HCEC 1CT (cell line): ENCODE measurements at places on chromosomes 3 and 15.

DNA sequence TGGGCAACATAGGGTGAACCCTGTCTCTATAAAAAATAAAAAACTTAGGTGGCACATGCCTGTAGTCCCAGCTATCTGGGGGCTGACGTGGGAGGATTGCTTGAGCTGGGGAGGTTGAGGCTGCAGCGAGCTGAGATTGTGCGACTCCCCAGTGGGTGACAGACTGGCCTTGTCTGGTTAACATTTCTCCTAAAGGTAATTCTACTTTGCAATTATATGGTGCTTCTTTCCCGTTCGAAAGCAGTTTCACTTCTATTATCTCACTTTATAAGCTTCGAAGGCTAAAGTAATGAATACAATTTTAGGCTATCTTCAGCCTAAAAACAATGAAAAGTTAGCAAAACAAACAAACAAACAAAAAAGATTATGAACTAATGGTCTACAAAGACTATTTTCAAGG is 35.3 kb downstream of the COMMD2 start:
- DNase-seq, result no peak

GRCh38 chr3:105868431-105868741 is 426 bp downstream of the CBLB start:
- DNase-seq, result peak; percentile 53

- no peak for DNase-seq
Measured at GRCh38 chr3:130712718-130713423, 33.8 kb downstream of the PIK3R4 start.

- peak; percentile 37 for DNase-seq
Measured at GRCh38 chr3:170517242-170517945, 68.5 kb downstream of the SLC7A14 start.

GRCh38 chr3:139117136-139117675 is 72.5 kb upstream of the PRR23C start:
- DNase-seq, result peak; percentile 38

DNA sequence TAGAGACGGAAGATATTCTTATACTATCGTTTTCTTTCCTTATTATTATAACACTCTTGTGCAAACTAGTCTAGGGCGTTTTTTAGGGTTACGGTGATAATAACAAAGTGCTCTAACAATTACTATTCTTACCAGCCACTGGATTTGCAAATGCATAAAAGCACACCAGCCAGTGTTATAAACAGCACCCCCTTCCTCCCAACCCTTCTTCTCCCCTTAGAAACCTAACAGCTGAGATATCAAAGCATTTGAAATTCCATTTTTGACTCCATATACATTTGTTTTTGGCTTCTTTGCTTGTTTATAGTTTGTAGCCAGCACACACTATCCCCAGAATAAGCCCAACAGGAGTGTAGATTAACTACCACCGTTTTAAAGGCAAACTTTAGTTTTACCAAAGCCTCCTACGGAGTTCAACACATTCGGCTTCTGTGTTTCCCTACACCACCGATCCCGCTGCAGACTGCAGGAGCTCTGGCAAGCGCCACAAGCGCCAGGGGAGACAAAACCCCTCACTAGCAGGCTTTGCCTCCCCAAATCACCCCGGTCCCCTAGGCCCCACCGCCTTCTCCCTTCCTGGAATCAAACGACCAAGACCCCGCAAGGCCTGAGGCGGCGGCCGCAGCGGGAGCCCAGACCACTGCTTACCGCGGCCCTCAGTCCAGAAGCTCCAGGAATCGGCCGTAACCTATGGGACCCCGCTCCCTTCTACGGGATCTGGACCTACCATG is 461 bp downstream of the COPB2 start:
- no peak for DNase-seq

DNA sequence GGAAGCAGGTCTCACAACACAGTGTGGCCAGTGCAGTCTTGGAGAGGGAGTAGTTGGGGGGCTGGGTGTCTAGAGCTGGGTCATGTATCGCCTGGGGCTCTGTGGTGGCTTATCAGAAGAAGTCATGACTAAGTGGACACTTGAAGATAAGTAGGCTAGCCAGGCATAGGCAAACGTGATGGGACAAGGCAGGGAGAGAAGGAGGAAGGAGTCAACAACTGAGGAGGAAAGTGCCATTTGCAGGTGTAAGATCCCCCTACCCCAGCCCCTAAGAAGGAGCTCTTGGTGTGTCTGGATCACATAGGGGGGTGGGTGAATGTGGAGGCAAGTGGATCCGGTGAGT is 352.3 kb downstream of the LRTM1 start:
- DNase-seq, result no peak

DNA sequence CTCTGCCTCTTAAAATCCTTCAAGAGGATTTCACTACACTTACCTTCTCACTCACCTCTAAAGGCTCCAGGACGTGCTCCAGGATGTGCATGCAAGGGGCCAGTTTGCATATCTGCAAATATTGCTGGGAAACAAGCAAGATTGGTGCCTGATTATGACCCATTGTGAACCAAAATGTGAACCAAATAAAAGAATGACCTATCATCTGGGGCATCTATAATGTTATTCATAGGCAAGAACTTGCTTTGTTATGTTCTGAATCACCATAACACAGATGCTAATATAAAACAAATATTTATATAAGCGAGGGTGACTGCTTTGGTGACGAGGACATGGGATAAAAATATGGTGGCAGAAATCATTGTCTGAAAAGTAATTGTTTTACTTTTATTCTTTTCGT is 5.5 kb downstream of the IL12A start:
- peak; percentile 61 for DNase-seq

DNA sequence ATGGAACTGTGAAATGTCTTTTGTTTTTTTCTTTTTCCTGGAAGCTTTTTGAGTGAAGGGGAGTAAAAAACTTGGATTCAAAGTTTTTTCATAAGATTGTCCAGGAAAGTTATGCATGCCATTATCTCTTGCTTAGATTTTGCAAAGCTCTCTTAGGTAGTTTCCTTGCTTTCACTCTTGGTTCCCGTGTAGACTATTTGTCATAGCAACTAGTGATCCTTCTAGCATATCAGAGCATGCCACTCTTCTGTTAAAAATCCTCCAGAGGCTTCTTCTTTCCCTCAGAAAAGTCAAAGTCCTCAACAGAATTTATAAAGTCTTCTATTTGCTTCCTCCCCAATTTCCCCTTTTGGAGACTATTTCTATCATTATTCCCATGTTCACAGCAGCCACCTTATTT is 21.1 kb downstream of the GTF2E1 start:
- no peak for DNase-seq

GRCh38 chr15:72599855-72600464 is 54.5 kb upstream of the GOLGA6B start:
- DNase-seq, result peak; percentile 43

DNA sequence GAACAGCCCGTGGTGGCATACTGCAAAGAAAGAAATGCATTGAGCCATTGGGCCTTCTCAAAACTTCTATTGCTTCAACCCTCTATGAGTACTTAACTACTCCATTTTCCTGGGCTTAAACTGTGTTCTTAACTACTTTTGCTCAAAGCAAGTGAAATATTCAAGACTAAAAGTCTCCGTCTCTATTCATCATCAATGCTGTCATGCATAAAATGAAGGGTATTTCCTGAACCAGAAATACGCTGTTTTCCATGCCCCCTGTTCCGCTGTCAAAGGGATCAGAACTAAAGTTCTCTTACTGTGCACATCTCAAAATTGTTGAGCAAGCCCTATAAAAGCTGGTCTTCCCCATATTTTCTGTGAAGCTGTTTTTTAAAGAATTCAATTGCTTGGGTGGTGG is 20.3 kb downstream of the SIAH2 start:
- DNase-seq, result no peak

DNA sequence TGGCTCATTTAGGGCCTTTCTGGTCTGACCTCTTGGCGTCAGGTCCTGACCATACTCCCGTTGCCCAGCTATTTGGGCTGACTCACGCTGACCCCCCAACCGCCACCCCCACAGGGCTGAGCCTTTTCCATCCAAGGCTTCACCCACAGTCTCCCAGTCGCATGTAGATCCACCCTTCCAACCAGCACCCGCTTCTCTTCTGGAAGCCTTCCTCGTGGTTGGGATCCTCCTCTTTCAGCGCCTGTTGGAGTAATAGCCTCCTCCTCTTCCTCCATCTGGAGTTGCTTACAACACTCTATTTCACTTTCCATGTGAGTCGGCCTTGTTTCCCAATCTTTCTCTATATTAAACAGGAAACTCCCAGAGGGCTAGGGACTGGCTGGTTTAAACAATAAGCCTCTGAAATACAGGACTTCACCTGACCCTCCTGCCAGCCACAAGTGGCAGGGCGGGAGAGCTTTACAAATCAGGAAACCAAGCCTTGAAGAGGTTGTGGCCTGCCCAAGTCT is 2.1 kb upstream of the ALAS1 start:
- peak; percentile 58 for DNase-seq

- DNase-seq, result peak; percentile 52
Measured at GRCh38 chr3:153162513-153163392, 727 bp downstream of the RAP2B start.

GRCh38 chr3:23712656-23713559 is 92.8 kb upstream of the UBE2E1 start:
- peak; percentile 94 for DNase-seq

DNA sequence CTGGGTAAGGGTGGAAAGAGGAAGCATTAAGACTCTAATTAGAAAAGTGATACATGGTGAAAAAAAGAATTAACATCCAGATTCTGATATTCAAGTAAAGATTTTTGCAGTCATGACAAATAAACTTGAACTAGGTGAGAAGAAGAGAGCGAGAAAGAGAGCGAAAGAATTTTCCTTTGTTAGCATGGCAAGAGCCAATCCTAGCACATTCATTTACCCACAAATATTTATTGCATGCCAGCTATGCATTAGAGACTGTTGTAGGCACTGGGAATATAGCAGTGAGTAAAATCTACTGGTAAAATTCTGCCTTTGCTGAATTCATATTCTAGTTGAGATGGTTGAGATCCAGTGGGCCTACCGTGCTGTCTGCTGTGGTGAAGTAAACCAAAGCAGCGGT is 177.9 kb upstream of the DPH6 start:
- no peak for DNase-seq

GRCh38 chr15:51494411-51495314 is 127.9 kb downstream of the DMXL2 start:
- DNase-seq, result peak; percentile 76

DNA sequence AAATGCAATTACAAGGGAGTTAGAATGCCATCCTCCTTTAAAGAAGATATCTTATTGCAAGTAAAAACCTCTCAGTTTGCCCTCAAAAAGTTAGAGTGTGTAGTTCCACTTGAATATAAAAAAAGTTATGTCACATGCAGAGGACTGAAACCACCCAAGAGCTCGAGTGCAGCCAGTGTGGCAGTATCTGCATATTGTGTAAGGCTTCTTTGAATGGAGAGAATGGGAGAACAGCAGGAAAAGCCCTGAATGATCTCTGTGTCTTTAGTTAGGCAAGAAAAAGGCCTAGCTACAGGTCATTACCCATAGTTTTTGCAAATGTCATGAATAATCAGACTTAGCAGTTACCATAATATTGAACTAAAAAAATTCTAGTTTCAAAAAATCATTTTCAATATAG is 13.9 kb upstream of the TEX9 start:
- DNase-seq, result no peak

- no peak for DNase-seq
Measured at GRCh38 chr15:40226736-40227135, 12.1 kb upstream of the PAK6 start.

DNA sequence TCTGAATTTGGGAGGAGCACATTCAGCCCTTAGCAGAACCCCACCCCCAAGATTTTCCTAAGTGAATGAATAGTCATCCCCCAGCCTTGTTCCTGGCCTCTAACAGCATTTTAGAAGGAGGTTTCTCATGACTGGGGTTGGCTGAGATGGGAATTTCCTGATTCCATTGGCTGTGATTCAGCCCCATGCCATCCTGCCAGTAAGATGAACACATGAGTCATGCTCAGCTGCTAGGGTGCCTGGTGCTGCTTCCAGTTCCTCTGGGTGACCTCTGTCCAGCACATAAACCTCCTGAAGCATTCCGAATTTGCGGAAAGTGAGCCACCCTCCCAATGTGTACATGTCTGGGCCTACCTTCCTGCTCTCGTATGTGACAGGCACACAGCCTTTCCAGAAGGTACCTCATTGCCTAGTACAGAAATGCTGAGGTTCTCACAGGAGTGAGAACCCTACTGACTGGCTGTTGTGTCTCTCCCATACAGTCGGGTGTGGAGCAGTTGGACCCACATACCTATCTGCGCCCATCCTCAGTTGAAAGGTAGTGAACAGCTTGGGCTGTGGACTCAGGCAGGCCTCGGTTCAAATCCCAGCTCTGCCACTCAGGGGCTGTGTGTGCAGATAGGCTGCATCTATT is 91.7 kb downstream of the APBA2 start:
- DNase-seq, result peak; percentile 96

DNA sequence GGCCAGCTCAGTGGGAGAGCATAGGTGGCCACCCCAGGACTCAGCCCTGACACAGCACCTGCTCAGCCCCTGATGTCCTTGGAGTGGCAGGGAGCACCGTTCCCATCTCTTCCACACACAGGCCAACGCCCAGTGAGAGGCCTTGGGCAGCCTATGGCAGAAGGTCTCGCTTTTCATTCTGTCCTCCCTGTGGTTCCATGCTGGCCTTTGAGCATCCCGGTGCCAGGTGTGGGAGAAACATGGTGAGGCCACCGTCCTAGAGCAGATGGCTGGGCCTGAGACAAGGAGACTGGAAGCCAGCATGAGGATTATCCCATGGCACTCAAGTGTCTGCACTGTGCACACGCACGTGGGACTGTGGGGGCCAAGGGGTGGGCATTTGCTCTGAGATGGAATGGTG is 25.1 kb downstream of the ADCY5 start:
- DNase-seq, result no peak

DNA sequence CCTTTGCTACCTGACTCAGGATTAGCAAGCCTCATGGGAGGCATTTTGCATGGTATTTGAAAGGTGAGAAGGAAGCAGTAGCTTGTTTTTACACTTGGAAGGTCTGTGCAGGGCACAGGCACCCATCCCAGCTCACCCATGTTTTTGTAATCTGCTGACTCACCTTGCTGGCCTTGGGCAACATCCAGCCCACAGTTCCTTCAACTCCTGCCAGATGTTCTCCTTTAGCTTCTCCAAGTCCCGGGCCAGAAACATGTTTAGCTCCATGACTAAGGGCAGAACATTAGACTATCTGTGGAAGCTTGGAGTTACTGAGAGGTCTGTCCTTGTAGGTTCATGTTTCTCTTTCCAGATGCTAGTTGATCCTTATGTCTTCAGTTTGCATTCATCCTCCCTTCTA is 12.4 kb upstream of the ZNF770 start:
- peak; percentile 88 for DNase-seq

GRCh38 chr3:48402281-48402732 is 27.6 kb downstream of the PLXNB1 start:
- peak; percentile 87 for DNase-seq

DNA sequence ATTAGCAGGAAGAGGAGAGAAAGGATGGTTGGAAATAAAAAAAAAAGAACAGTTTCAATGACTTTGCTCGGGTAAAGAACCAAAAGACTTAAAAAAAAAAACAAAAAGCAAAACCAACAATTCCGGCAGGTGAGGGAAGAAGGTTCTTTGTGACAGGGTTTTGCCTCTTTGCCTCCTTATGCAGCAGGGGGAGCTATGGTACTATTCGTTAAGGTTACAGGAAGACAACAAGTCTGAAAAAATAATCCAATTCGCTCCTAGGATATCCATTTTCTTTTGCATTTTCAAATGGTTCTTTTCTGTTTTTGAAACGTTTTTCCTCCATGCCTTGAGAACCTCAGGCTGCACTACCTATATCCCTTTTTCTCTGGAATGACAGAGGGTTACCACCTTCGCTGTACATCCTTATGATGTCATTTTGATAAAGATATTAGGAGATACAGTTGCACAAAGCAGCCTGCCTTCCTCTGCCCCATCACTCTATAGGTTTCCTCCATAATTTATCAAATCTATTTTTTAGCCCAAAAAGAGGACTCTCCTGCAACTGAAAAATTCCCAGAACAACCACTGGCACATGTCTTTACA is 55.0 kb downstream of the CFAP20DC start:
- DNase-seq, result peak; percentile 73

GRCh38 chr15:64441852-64442251 is 18.5 kb upstream of the ZNF609 start:
- DNase-seq, result no peak
